ENCODE measurements at places on chromosomes 4 and X. TPM values are rescaled to one million over a fixed set of nuclear protein-coding genes. Genes with fewer than 3 reads are reported as not detected.

The UGT8 gene
- total RNA-seq = 1.5 TPM

The RGN gene
- total RNA-seq = 3.7 TPM

The HMGB3 gene
- 11.2 TPM for total RNA-seq

The SPANXA1 gene
- not detected for total RNA-seq

The UGT2A3 gene
- total RNA-seq = not detected

The GYPA gene
- total RNA-seq = 12.9 TPM

The ESX1 gene
- not detected for total RNA-seq

The CENPE gene
- 14.0 TPM for total RNA-seq

The CXCL13 gene
- total RNA-seq = 0.30 TPM

The BANK1 gene
- 1.8 TPM for total RNA-seq

The CD99L2 gene
- total RNA-seq = 15.5 TPM

The HMX1 gene
- total RNA-seq = 0.20 TPM

The TLR8 gene
- 2.1 TPM for total RNA-seq

The ZMAT1 gene
- 2.8 TPM for total RNA-seq

The HEPH gene
- total RNA-seq = 20.9 TPM

The TLL1 gene
- 5.8 TPM for total RNA-seq

The RHOXF2 gene
- not detected for total RNA-seq

The AFP gene
- total RNA-seq = not detected

The MSANTD1 gene
- 0.39 TPM for total RNA-seq

The CFP gene
- 2.5 TPM for total RNA-seq

The CPLX1 gene
- 0.30 TPM for total RNA-seq

The ZNF157 gene
- total RNA-seq = 0.49 TPM

The SPANXD gene
- total RNA-seq = not detected
